ENCODE measurements at places on chromosomes 5 and 9.

DNA sequence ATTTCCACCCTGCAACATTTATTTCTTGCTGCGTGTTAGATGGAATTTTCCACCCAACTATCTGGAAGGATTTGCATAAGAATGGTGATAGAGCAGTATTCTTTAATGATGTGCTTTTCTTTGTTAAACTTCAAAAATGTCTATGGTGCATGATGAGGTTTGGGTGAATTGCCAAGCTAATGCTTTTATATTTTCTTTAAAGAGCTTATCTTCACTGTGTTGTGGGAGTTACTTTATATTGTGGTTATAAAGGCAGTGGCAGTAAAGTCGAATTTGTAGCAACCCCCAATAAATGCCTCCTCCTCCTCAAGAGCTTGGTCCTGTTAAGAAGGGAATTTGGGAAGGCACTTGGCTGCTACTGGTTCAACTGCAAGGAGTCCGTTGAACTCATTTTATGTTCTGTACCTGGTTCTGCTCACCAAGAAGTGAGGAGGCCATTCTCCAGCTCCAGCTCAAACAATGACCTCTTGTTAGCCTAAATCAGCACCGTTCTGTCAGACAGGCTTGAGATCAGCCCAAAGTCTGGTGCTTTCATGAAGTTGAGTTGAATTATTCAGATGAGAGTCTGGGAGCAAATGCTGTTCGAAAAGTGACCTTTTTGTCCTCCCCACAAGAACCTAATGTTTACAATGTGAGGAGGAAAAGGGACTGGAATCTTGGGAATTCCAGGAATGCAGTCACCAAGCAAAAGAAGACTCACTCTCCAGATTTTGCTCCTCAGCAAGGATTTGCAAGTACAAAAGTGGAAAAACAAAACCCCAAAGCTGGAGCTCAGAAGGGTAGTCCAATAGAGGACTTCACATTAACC lies 217.0 kb downstream of the TMEM38B start:
- DNase-seq, result no peak

DNA sequence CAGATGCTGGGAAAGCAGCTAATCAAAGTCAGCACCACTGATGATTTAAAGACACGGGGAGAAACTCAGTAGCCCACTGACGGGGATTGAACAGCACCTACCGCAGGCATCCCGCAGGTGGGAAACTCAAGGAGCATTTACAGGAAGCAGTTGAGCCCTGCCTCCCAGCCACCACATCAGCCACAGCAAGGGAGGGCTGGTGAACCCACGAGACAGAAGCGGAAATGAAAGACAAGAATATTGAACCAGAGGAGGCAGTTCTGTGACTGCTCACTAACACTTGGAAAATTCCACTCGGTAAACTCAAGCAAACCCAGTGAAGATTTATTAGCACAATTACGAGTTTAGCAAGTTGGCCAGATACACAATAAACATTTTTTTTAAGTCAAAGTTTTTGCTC lies 10.6 kb upstream of the FAM163B start:
- no peak for DNase-seq

DNA sequence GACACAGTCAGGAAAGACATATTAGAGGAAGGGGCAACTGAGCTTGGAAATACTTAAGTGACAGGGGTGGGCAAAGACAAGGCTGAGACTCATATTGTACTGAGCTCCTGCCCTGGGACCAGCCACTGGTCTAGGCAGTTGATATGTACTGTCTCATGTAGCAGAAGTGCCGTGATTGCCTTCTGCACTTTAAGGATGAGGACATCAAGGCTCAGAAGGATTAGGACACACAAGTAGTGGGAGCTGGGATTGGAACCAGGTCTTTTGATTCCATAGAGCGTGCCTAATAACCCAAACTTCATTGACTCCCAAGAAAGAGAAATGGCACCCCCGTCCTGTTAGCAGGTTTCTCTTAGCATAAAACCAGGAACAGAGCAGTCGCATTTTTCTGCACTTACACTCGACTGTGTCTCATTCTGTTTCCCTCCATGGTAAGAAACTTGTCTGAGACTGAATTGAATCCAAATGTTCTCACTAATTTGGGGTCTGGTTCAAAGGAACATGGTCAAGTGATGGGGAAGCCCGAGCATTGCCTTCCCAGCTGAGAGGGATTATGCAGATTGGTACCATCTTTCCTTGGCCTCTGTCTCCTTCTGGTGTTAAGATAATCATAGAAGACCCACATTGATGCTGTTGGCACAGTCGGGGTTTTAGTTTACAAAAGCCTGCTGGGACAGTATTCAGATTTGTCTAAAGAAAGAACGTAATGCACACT lies 70.4 kb downstream of the ANGPTL2 start:
- DNase-seq, result no peak

DNA sequence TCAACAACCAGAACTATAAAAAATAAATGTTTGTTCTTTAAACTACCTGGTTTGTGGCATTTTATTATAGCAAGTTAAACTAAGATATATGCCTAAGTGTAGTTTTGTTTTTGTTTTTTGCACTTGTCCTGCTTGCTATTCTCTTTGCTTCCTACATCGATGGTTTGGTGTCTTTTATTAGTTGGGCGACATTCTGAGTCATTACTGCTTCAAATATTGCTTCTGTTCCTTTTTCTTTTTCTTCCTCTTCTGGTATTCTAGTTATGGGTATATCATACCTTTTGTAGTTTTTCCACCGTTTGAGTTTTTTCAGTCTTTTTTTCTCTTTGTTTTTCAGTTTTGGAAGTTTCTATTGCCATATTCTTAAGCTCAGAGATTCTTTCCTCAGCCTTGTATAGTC lies 86.9 kb downstream of the MACIR start:
- DNase-seq, result no peak

DNA sequence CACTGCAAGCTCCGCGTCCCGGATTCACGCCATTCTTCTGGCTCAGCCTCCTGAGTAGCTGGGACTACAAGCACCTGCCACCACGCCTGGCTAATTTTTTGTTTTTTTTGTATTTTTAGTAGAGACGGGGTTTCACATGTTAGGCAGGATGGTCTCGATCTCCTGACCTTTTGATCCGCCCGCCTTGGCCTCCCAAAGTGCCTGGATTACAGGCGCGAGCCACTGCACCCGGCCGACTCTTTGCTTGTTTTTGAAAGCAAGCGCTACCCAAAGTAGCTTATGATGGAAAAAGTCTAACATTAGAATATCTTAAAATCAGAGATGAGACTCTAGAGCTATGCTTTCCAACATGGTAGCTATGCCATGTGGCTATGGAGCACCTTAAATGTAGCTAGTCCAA lies 585.5 kb upstream of the ITGA1 start:
- DNase-seq, result no peak

DNA sequence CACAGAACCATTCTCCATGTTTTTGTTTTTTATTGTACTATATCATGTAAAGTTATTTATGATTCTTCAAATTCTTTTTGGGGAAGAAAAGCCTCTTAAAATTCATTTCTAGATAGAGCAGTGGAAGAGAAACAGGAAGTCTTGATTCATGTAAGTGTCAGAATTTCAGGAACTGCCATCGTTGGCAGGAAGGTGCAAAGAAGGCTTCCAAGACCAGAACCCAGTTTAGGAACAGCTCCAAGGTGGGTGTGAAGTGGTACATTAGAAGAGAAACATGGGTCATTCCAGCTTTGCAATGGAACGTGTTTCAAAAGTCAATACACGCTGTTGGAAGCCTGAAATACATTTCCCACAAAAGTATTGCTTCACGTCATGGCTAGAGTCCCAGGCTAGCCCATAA lies 14.8 kb downstream of the SAXO1 start:
- DNase-seq, result no peak

DNA sequence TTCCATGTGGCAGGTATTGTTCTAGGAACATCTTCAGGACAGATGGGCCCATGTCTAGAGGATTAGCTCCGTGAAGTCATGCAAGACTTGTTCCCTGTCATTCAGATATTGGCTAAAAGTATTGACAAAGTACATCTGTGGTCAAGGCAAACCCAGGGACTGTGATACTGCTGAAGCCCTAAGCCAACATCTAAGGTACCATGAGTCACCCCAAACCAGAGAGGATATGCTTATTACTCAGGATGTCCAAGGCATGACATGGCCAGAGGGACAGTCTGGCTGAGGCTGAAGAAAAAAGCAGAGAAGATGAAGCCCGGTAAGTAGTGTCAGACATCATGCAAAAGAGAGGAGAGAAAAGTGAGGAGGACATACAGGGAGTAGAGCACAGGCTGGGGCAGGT lies 31.0 kb downstream of the HMHB1 start:
- DNase-seq, result no peak

- DNase-seq, result no peak
These were observed 45.0 kb upstream of the PRSS3 start for GRCh38 chr9:33750307-33750838.

DNA sequence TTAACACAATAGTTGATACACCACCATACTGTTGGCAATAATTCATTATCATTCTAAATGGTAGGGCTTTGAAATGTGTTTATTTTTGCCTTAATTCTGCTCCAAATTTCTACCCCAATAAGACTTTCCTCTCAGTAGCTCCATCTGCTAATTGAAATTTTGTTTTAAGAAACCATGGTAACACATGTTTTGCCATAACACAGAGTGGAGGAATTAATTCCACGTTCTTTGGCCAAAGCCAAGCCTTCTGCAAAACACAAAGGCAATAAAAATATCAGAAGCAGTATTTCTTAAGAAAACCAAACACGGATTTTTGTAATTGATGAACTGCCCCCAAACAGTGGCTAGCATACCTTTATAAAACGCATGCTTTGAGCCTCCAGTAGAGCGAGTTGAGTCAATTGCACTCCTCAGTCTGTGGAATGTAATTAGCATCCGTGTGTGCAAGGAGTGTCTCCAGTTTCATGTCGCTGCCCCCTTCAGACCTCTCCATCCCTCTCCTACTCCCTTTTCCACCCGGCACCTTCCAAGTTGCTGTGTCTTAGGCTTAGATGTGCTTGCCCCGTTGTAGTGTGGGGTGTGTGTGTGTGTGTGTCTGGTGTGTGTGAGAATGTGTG lies 58.2 kb upstream of the CKS2 start:
- no peak for DNase-seq

Data from NCI-H1694 (cell line).